ENCODE measurements at places on chromosomes 1 and 21. TPM values are rescaled to one million over a fixed set of nuclear protein-coding genes. Genes with fewer than 3 reads are reported as not detected.
A peak's percentile ranks its signal among the peaks of the same experiment; 100 is the strongest.

The TRIM58 gene
- total RNA-seq, result 13.9 TPM

GRCh38 chr1:54566438-54567141 lies 18.6 kb downstream of the ACOT11 start:
- DNase-seq, result no peak
- H3K27ac ChIP-seq, result no peak overlapping the region
- no peak overlapping the region for H3K4me3 ChIP-seq
- no peaks in the 10 kb centered on the region for H3K36me3 ChIP-seq
- H3K27me3 ChIP-seq, result no peaks in the 10 kb centered on the region

The SLC1A7 gene
- total RNA-seq, result 0.06 TPM

- H3K27ac ChIP-seq, result no peak overlapping the region
- DNase-seq, result no peak
- no peaks in the 10 kb centered on the region for H3K36me3 ChIP-seq
- no peaks in the 10 kb centered on the region for H3K4me1 ChIP-seq
- H3K27me3 ChIP-seq, result no peaks in the 10 kb centered on the region
Observed at GRCh38 chr1:157799996-157800395, 19.9 kb downstream of the FCRL1 start.

The SPOCD1 gene
- 0.44 TPM for total RNA-seq

DNA sequence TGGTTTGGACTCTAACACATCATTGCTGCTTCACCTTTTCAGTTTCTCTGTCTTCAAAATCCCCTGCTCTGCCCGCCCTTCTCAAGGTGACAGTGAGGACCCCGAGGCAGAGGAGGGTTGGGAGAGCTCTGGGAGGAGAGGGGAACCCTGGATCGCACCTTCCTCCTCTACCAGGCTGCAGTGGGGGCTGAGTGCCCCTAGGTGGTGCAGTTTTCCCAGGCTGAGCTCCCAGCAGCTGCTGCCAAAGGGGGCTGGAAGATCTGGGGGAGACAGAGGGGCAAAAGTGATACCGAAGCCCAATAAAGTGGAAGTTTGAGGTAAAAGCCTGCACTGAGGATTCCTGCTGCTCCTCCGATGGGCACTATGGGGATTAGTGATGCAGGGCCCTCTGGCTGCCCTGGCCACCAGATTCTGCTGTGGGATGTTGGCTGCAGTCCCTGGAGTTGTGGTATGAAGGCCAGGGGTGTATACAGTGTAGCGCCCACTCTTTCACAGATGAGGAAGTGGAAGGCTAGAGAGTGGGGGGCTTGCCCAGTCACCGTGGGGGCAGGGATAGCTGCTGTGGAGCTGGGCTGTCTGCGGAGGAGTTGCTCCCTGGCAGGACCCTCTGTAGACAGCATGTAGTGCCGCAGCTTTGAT lies 40.7 kb upstream of the SCMH1 start:
- no peak overlapping the region for H3K27ac ChIP-seq
- no peak for DNase-seq
- no peaks in the 10 kb centered on the region for H3K36me3 ChIP-seq
- H3K4me1 ChIP-seq, result peaks cover 30% of the 10 kb centered on the region

The XCL1 gene
- total RNA-seq, result not detected

- H3K27me3 ChIP-seq, result no peaks in the 10 kb centered on the region
- no peak overlapping the region for H3K27ac ChIP-seq
- no peak for DNase-seq
- no peaks in the 10 kb centered on the region for H3K36me3 ChIP-seq
Observed at GRCh38 chr1:230621324-230622030, 20.8 kb upstream of the COG2 start.

DNA sequence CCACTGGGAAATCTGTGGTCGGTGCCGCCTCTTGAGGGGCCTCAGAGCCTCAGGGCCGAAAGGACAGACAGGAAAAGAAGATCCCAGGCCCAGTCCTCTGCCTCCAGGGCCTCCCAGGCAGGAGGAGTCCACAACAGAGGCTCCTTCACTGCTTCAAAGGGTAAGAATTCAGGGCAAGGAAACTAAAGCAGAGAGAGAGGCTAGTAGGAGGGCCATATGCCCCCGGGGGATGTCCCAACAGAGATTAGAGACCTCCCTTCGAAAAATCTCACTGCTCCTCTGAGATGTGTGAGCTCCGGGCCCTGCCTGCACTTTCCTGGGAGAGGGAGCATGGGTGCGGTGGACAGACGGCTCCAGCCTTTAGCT lies 465.9 kb downstream of the NPHP4 start:
- H3K4me3 ChIP-seq, result no peak overlapping the region
- no peaks in the 10 kb centered on the region for H3K27me3 ChIP-seq
- H3K4me1 ChIP-seq, result peaks cover 17% of the 10 kb centered on the region
- no peak for DNase-seq

- no peak overlapping the region for H3K27ac ChIP-seq
- H3K36me3 ChIP-seq, result peaks cover 35% of the 10 kb centered on the region
- H3K4me3 ChIP-seq, result no peak overlapping the region
Observed at GRCh38 chr1:19623523-19623922, 20.6 kb upstream of the NBL1 start.

DNA sequence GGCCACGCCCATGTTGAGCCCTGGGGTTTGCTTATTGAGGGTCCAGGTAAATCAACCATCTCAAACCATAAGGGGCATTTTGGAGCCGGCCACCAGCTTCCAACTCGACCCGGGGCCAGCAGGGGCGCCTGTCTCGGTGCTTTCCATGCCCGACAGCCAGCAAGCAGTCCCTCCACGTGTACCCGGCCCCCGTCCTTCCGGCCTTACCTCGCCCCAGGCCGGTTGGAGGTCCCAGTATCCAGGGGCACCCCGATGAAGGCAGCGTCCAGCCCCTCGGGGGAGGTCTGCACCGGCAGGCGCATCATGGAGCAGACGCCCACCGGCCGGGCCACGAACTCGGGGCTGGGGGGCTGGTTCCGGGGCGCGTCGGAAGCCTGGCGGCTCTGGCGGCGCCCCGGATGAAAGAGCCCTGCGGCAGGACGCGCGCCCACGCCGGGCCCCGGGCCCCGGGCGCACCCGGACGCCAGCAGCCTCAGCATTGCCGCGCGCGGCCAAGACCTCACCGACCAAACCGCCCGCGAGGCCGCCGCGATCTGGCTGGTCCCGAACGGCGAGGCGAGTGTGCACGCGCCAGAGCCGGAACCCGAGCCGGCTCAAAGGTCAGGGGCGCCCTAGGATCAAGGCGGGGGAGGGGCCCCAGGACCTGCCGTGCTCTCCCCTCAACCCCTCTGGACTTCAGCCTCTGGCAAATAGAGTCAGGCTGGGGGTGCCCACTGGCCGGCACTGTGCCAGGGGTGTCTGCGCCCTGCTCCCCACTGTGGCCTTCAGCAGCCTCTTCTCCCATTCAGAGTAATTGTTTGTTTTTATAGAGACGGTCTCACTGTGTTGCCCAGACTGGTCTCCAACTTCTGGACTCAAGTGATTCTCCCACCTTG lies at the start of gene AGMAT:
Gene AGMAT, minus strand, starts transcription at position 563 of the 875 bp plus-strand sequence. Its CDS starts 84 bp downstream, at position 479.
- H3K27ac ChIP-seq, result no peak within 1 kb of the TSS
- DNase-seq, result no peak
- peak within 1 kb of the TSS; percentile 40 for H3K4me3 ChIP-seq

GRCh38 chr1:71666609-71667008 lies 585.8 kb upstream of the ZRANB2 start:
- no peak for DNase-seq
- no peak overlapping the region for H3K4me3 ChIP-seq
- no peaks in the 10 kb centered on the region for H3K27me3 ChIP-seq
- no peaks in the 10 kb centered on the region for H3K4me1 ChIP-seq

The ADORA3 gene
- 7.2 TPM for total RNA-seq

The CD5L gene
- 0.11 TPM for total RNA-seq

DNA sequence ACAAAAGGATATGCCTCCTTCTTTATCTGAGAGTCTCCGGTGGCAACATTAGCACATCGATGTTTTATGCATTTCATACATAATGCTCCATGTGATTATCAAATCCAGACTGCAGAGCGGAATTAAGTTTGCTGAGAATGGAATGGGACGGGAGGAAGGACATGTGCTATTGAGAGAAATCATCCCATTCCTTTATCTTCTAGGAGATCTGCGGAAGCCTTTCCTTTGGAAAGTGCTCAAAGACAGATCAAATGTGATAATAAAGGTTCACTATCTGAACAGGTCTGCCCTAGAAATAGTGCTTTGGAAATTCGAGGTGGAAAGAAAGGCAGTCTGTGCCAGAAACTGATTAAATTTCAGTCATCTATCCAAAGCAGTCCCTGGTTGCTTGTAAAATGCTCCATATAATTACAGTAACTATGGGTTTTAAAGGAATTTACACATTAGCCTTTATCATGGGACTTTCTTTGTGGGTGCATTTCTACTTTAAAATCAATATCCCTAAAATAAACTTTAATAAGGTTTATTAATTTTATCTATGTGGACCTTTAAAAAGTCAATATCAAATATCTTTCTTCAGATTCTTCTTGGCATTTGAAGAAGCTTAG lies 473.5 kb upstream of the ADGRL2 start:
- no peaks in the 10 kb centered on the region for H3K27me3 ChIP-seq
- DNase-seq, result no peak
- H3K36me3 ChIP-seq, result no peaks in the 10 kb centered on the region
- H3K4me3 ChIP-seq, result no peak overlapping the region

The TRIM67 gene
- total RNA-seq, result 5.2 TPM

DNA sequence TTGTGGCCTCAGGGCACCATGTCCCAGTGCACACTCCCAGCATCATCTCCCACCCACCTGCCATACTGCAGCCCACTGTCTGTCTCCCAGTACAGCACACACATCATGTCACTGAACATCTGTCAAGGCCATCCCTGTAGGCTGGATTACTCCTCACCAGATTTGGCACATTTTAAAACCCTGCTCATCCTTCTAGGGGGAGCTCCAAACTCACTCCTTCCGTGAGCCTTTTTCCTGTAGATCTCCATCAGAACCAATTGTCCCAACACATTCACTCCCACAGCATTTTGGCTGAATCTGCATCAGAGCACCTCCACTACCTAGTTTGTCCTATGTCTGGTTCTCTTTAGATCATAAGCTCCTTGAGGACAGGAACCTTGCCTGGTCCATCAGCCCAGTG lies 58.6 kb upstream of the GRIK3 start:
- H3K27ac ChIP-seq, result no peak overlapping the region
- H3K36me3 ChIP-seq, result no peaks in the 10 kb centered on the region
- H3K27me3 ChIP-seq, result no peaks in the 10 kb centered on the region
- no peaks in the 10 kb centered on the region for H3K4me1 ChIP-seq
- no peak for DNase-seq

DNA sequence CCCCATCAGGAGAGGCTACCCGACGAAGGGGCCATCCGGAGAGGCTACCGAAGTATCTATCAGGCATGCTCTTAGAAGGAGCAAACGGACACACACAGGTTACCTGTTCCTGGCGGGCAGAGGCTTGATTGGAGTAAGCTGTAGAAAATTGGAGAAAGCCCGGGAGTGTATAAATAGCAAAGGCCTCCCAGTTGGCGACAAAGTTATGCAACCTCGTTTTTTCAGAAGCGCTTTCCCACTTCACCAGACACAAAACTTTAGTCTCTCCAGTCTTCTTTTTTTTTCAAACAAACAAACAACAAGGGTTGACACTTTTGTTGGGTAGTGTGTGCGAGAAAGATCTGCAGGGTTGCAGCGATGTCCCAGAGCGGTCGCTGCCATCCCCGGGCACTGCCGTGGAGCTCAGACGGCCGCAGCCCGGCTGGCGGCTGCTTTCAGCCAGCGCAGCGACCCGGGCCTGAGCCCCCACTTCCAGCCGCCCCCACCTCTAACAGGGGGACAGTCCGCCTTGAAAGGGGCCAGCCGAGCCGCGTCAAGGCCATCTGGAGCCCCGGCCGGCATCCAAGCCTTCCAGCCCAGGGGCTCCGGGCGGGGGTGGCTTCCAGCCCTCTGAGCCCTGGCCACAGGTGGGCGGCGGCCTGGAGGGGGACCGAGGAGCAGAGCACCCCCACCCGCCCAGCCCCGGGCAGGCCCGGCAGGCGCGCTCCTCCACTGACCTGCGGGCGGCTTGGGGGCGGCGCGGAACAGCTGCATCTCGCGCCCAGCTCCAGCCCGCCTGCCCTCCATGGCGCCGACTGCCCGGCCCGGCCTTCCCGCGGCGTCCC lies 616 bp downstream of the MCOLN3 start:
- H3K4me3 ChIP-seq, result no peak overlapping the region
- peaks cover 14% of the 10 kb centered on the region for H3K4me1 ChIP-seq
- no peaks in the 10 kb centered on the region for H3K36me3 ChIP-seq

GRCh38 chr1:208737922-208738321 lies 493.7 kb upstream of the PLXNA2 start:
- H3K27me3 ChIP-seq, result no peaks in the 10 kb centered on the region
- H3K36me3 ChIP-seq, result no peaks in the 10 kb centered on the region
- H3K4me3 ChIP-seq, result no peak overlapping the region
- no peaks in the 10 kb centered on the region for H3K4me1 ChIP-seq

The PCP4L1 gene
- total RNA-seq, result 81.2 TPM

The RIPPLY3 gene
- total RNA-seq, result not detected

Measured in spinal cord (tissue), 10 donors.